CD4-positive, alpha-beta T cell treated with Interleukin-2 at 100 ng/mL for 4 hours (primary cell): ENCODE measurements at places on chromosomes 6 and 20.

DNA sequence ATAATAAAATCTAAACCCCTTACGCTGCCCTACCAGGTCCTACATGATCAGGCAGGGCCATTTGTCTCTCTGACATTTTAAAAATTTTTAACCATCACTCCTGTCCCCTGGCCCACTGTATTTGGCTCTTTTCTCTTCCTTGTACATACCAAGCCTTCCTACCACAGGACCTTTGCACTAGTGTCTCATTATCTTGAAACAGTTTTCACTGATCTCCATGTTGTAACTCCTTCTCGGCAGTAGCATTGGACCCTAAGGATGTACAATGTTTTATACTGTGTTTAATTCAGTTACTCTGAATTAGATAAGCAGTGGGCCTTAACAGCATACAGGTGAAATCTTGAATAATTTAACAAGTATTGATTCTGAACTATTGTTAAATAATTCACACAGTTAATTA is 330.7 kb downstream of the UTRN start:
- no peak for DNase-seq

DNA sequence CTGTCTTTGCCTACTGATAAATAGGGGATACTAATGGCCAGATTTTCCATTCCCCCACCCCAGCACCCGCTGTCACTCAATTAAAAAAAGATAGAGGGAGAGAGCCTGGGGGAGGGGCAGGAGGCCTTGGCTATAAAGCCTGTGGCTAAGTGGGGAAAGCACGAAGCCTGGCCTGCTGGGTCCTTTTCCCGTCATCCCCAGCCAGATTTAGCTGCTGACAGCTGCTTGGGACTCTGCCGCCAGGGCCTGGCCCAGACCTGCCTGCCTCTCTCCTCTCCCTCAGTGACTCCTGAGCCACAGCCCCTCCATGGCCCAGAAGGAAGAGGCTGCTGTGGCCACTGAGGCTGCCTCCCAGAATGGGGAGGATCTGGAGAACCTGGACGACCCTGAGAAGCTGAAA is at the start of gene APOBEC2:
APOBEC2 (plus strand) TSS at position 162 of the 400 bp plus-strand sequence; CDS start at position 308, 146 bp downstream.
- no peak for DNase-seq

GRCh38 chr6:35019171-35019570 is 122.0 kb downstream of the TCP11 start:
- no peak for DNase-seq

DNA sequence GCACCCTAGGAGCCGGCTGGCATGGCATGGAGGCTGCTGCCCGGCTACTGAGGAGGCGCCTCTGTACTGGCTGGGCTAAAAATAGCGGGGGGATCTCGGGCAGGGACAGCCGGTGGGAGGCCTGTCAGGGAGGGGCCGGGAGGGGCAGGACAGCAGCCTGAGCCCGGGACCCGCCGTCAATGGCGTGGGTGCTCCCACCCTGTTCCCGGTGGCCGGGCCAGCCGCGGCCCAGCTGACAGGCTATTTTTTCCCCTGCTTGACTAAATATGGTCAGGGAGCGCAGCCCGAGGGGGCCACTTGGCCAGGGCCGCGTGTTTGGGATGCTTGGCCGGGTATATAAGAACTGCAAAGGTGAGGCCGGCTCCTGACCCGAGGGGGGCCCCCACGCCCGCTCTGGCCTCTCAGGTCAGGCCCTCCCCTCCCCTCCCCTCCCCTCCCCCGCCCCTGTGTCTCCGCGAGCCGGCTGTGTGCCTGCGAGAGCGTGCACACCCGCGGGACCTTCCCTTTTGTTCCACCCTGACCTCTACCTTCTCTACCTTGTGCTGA is 74.4 kb upstream of the GATA5 start:
- DNase-seq = no peak

- DNase-seq = no peak
Measured at GRCh38 chr20:50510706-50511542, 741 bp downstream of the PTPN1 start.

GRCh38 chr6:17593246-17593645 is 6.9 kb upstream of the FAM8A1 start:
- no peak for DNase-seq

GRCh38 chr20:49559411-49560081 is 8.4 kb downstream of the PTGIS start:
- no peak for DNase-seq

DNA sequence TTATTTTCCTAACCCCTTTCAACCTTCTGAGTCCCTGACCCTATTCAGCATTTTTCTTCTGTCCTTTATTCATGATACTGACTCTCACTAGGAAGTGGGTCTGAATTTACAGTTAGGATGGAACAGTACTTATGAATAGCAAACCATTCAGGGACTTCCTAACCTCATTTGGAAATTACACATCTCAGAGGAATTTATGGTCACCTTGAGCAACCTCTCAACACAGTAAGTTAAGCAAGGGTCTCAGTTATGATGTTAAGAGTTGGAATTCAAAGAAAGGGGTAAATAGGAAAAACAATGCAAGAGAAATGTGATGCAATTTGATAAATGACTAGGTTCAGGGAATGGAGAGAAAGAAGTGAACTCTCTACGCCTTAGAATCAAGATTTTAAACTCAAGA is 97.3 kb downstream of the GPR6 start:
- DNase-seq = no peak
